ENCODE measurements at places on chromosomes 7 and 10. TPM values are rescaled to one million over a fixed set of nuclear protein-coding genes. Genes with fewer than 3 reads are reported as not detected.

- no peak for DNase-seq
Measured at GRCh38 chr10:61244261-61244775, 208.9 kb downstream of the TMEM26 start.

DNA sequence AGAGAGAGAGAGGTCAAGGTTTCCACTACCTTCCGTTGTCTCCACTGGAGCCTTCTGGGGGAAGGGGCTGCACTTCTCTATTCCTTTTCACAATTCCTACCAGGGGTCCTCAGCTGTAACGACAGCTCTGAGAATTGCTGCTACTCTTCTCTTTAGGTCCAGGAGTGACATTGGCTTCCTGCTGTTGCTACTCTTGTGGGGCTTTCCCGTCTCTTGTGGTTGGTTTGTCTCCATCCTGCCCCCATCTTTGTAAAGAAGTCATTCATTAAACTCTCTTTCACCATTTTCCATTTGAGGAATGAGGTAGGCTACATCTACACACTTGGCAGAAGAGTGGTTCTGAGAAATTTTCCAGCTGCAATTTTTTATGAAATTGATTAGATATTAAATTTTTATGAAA, 238.8 kb upstream of the LYZL1 start:
- no peak for DNase-seq

- peak; percentile 63 for DNase-seq
Measured at GRCh38 chr7:130721486-130722277, 12.3 kb downstream of the KLF14 start.

NODAL gene
- not detected for total RNA-seq

PTPRZ1 gene
- total RNA-seq = not detected

- DNase-seq = no peak
Measured at GRCh38 chr10:103038570-103038969, 120.5 kb downstream of the CNNM2 start.

- no peak for DNase-seq
Measured at GRCh38 chr10:69458430-69459100, 7.3 kb downstream of the TSPAN15 start.

ICA1 gene
- total RNA-seq = 1.1 TPM

DNA sequence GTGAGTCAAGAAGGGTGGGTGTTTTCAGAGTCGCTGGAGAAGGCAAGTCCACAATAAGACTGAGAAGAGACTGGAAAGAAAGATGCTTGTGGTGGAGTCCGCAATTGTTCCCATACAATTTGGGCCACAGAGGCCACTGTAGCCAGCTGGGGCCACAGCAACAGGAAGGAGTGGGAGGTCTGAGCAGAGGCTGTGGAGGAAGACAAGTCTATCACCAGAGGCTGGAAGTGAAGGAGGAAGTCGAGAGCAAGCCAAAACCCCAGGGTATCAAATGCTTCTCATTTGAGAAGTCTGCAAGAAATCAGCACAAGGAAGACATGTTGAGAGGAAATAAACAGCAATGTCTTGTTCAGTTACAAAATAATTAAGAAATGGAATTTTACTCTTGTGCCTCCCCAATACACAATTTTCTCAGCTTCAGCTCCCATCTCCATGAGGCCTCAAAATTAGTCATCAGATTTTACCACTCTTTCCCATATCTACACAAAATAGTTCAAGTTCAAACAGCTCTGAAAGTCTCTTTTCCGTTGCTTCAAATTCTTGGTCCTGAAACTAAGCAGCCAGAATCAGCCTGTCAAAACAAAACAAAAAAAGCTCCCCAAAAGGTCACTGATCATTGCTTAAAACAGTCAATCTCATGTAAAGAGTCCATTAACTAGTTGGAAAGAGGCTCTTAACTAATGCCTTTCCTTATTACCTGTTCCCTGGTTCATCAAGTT, 31.6 kb downstream of the SLC16A12 start:
- DNase-seq = peak; percentile 7

NUTM2D gene
- 0.55 TPM for total RNA-seq

DNA sequence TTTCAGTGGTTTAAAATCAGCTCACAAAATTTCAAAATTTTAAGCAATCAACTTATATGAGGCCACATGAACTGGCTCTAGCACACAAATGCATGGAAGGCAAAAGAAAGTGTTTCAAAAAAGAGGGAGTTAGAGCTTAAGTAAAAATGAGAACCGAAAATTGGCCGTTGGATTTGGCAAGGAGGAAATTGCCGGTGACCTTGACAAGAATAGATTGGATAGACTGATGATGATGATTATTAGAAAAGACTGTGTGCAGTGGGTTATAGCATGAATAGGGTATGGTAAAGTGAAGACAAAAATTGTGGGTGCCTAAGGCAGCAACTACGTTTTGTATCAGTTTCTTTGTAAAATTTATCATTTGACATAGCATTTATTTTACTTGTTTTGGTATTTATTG, 175.7 kb downstream of the SEMA3D start:
- DNase-seq = no peak

All from activated naive CD4-positive, alpha-beta T cell treated with anti-CD3 and anti-CD28 coated beads for 36 hours (primary cell).